ENCODE measurements at places on chromosomes 13 and 19.

- DNase-seq = peak; percentile 76
Measured at GRCh38 chr19:10085641-10086590, at the start of gene SHFL. Gene SHFL (plus strand): TSS chr19:10086317. CDS start chr19:10086428, 111 bp downstream.

DNA sequence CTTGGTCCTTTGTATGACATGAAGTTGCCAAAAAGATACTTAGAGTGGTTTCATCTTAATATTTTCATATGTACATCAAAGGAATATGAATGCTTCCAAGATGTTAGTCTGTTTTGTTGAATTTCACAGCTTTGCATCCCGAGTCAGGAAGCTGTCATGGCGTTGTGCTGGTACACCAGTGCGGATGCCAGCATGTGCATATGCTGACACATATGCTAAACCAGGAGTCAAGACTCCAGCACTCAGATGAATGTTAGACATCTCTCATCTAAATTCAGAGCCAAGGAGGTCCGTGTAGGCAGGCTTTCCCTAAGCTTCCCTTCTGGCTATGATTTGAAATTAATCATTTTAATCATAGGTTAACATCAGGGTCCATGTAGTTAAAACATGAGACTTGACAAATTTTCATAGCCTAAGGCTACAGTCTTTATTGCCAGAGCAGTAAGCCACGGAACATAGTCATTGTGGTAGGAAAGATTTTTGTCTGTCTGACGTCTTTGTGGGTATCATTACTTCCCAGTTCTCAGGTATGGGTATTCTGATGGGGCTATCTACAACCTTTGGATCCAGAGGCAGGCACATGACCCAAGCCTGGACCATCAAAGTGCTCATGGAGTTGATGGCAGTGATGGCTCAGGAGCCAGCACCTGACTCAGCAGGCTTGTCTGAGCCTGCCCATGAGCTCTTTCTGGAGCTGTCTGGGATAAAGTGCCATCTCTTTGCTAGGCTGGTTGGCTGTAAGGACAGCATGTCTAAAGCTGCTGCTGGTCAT lies 246.1 kb downstream of the KCNRG start:
- no peak for DNase-seq

DNA sequence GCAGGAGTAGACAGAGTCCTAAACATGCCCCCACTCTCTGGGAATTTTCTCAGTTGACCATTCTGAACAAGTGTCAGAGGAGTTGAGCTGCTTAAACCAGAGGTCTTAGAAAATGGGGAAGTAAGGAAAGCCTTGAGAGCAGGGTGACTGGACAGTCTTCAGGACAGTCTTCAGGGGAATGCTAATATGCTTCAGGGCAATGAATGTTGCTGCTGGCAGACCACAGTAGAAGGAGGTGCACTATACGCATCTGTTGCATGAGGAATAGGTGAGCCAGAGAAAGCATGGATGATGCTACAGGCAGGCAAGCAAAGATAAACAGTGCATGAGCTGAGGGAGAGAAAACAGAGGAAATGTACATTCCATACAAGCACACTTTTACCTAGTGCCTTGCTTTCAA lies 196.6 kb upstream of the GPR12 start:
- no peak for DNase-seq

DNA sequence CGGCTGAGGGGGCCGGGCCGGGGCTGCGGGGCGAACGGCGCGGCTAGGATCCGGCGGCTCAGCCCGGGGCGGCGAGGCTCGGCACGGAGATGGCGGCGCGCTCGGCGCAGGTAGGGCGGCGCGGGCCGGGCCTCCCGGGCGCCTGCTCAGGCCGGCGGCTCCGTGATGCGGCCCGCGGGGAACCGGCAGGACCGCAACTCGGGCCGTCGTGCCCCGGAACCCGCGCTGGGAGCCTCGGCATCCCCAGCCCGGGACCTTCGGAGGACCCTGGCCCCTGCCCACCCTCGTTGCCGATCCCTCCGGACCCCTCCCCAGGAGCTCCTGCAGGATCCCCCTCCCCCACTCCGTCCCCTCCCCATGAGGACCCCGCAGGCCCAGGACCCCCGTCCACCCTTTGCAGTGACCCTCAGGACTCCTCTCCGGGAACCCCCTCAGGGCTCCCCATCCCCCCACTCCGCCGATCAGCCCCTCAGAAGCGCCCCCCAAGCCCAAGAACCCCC lies 304 bp downstream of the EVI5L start:
- no peak for DNase-seq

DNA sequence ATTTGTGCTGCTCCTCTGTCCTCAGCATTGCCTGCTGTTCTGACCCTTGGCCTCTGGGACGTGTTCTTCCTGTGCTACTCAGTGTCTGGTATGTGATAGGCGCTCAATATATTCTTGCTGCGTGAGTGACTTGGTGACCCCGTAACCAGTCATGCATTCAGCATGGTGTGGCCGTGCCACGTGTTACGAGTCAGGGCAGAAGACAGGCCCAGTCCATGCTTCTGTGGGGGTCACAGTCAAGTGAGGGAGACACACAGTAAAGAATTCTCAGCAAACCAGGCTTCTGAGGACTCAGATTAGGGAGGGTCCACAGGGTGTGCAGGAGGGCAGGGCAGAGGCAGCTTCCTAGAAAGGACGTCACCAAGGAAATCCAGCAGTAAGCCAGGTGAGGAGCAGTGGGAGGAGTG lies 7.9 kb downstream of the PPP1R37 start:
- no peak for DNase-seq

DNA sequence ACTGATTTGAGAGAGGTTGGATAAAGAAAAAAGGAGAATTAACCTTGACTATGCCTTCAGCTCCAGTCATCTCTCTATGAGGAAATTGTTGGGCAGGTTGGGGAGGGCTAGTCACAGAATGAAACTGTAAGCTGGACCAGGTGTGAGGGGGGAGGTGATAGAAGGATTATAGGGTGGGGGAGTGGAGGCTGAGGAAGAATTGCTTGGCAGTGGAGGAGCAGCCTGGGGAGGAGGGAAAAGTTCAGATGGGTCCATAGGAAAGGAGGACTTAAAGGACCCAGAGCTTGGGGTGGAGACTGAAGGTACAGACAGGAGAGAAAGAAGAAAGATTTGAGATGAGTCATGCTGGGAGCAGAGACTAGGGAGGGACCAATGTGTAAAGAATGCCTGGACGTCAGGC lies 8.2 kb upstream of the ZNF431 start:
- DNase-seq = no peak

- DNase-seq = peak; percentile 63
Measured at GRCh38 chr19:52237771-52238400, 31.5 kb upstream of the ZNF766 start.

DNA sequence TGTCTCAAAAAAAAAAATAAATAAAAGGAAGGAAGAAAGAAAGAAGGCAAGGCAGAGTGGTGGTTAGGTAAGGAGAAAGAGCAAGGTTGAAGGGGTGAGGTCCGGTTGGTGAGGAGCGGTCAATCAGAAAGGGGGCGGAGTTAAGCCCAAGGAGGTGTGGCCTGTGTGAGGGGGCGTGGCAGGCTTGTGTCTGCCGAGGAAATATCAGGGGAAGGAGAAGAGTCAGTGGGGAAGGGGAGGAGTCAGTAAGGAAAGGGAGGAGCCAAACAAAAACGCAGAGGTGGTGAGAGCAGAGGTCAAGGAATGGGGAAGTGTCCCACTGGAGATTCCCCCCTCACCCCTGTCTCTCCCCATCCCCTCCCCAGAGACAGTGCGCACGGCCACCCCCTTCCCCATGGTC lies 5.9 kb downstream of the CACNG7 start:
- no peak for DNase-seq

DNA sequence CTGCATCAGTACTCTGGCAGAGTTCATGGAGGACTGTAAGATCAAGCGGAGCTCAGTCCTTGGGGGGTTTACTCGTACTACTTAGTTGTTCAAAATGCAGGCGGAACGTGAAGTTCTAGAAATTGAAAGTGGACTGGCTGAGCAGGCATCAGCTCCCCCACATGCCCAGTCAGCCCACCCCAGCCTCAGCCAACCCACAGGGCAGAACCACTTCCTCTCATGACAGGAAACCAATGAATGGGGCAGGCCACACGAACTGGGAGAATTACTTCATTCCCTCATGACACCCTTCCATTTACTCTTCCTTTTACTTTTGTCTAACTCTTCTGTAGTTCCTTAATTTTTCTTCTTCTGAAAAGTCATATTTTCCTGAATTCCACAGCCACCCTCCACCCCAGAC lies 71.9 kb downstream of the FLT1 start:
- DNase-seq = peak; percentile 5

GRCh38 chr13:35839806-35840205 lies 291.4 kb downstream of the DCLK1 start:
- no peak for DNase-seq

GRCh38 chr19:15911599-15912235 lies 13.8 kb upstream of the CYP4F2 start:
- DNase-seq = no peak

- no peak for DNase-seq
Measured at GRCh38 chr13:60165391-60166099, 1.8 kb upstream of the DIAPH3 start.

DNA sequence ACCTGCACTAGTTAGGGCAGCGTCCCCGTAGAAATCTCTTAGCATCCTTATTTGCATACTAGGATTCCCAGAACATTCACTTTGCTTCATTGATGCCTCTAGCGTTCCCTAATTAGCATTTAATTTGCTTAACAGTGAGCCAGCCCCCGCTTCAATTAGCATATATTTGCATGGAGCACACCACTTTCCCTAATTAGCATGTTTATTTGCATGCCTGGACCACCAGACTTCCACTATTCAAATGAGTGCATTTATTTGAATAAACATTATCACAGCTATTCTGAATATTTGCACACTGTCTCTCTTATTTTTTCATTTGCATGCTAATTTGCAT lies 69.6 kb downstream of the RYR1 start:
- no peak for DNase-seq

GRCh38 chr13:100273552-100273951 lies 184.7 kb downstream of the PCCA start:
- no peak for DNase-seq

DNA sequence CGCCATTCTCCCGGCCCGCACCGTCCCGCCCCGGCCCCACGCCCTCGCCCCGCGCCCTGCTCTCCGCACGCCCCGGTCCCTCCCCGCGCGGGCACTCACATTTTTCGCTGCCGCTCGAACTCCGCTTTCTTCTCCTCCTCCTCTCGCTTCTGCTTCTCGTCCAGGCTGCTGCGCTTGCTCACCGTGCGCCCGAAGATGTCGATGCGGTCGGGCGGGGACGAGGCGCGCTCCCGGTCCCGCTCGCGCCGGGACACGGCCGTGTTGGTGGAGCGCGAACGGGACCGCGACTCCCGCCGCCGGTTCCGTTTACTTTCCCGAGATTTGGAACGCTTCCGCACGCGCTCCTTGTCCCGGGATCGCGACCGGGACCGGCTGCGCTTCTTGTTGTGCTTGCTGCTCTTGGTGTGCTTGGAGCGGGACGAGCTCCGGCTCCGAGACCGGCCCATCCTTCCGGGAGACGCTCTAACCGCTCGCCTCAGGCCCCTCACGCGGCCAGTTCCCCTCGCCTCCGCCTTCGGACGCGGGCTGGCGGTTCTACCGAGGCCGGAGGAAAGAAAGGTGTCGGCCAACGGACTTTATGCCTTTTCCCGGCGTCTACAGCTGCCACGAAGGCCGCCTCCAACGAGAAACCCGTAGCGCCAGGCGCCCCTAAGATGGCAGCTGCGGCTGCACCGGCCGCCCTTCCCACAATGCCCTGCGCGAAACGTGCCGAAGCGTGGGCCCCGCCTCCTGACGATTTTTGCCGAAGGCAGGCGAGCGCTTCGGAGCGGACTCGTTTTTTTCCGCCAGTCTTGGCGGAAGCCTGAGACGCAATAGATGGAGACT lies at the start of gene ARGLU1:
TSS of gene ARGLU1 (minus strand) at position 664 of the 825 bp plus-strand sequence. CDS start at position 446, 218 bp downstream.
- peak; percentile 96 for DNase-seq

DNA sequence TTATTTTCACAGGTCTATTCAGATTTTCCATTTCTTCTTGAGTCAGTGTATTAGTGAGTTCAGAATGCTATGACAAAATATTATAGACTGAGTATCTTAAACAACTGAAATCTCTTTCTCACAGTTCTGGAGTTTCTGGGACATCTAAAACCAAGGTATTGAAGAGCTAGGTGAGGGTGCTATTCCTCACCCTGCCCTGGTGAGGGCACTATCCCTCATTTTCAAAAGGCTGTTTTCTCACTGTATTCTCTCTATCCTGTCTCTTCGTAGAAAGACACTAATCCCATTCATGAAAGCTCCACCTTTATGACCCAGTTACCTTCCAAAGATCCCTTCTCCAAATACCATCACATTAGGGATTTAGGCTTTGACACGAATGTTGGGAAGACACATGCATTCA lies 1617.1 kb downstream of the PCDH9 start:
- DNase-seq = no peak

DNA sequence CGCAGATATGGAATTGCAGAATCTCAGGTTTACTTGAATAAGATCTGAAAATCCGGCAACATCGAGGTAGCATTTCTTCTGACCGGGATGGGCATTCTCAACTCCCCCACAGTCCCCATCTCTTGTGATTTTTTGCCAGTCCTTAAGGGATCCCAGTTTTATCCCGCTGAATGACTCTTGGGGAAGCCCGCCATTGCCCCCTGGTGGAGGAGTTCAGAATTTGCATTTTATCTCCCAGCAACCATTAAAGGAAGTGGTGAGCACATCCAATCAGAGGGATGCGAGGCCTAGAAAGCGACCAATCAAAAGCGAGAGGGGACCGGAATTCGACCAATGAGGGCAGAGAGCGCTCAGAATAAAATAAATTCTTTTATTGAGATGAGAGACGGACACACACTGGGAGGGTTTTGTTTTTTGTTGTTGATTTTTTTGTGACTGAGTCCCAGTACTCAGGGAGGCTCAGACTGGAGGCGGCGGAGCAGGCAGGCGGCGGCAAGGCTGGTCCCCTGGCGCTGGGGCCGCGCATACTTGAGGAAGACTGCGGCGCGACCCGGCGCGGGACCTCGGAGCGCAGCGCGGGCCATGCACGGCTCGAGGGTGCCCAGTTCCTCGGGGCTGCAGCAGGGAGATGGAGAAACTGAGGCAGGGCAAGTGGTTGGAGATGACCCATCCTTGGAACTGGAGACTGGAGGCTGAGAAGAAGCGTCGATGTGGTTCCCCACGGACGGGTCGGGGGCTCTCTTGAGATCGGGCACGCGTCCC lies 3.9 kb upstream of the TTC9B start:
- peak; percentile 80 for DNase-seq

GRCh38 chr13:51361106-51361505 lies 21.6 kb downstream of the SERPINE3 start:
- no peak for DNase-seq

DNA sequence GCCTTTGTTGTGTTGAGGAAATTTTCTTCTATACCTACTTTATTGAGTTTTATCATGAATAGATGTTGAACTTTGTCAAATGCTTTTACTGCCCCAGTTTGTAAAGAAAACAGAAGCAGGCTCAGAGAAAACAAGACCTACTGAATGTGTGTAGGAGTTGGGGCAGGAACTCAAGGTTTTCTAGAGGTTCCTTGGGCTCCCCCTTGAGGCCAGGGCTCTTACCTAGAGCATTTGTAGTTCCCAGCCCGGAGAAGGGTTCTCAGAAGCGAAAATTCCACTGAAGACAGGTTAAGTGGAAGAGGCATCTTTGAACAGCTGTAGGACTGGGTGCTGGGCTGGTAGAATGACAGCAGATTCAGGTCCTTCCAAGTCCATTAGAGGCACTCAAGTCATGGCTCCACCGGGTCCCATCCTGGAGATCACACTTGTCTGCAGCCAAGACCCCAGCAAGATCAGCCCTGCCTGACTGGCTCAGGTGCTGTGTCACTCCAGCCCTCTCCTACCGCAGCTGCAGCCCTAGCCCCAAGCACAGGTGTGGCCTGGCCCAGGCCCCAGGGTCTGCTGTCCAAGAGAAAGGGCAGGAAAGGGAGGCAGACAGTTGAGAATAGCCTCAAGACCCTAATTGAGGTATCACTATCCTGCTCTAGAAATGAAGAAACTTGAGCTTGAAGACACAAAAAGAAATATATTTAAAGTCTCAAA lies 425.5 kb downstream of the PCDH20 start:
- no peak for DNase-seq

- DNase-seq = no peak
Measured at GRCh38 chr13:73602295-73602694, 531.9 kb downstream of the KLF12 start.
